Osteoblast (primary cell): ENCODE measurements at places on chromosomes 4 and X. TPM values are rescaled to one million over a fixed set of nuclear protein-coding genes. Genes with fewer than 3 reads are reported as not detected.

DNA sequence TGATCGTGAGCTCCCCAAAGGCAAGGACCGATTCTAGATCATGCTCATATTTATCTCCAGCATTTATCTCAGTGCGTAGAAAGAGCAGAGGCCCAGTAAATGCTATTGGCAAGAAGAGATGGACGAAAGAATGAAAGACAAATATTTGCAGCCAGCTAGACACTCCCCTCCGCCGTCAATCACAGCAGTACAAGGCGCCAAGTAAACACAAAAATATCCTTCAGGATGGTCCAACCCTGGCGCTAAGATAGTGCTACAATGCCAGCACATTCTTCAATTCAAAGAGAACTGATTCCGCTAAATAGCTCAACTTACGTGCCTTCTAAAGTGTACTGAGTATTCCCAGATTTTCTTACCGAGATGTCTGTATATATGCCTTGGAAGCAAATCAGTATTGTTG, 114.5 kb downstream of the DDX53 start:
- DNase-seq: no peak

- peak; percentile 88 for DNase-seq
Measured at GRCh38 chr4:86977621-86978184, 42.9 kb downstream of the AFF1 start.

DNA sequence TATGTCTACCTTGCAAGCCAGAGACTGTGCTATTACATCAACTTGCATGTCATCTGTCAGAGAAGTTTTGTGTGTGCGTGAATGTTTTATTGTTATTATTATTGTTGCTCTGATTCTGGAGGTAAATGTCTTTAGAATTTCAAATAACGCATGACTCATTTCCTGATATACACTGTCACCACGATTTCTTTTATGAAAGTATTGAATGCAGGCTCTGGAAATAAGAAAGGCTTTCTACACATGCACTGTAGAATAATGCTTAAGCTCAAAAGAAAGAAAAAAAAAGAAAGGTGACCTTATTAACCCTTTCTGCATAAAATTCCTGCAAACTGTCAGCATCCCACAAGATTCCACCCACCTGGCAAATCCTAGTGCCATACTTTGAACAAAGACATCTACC, 632.9 kb downstream of the ZNF674 start:
- no peak for DNase-seq

DNA sequence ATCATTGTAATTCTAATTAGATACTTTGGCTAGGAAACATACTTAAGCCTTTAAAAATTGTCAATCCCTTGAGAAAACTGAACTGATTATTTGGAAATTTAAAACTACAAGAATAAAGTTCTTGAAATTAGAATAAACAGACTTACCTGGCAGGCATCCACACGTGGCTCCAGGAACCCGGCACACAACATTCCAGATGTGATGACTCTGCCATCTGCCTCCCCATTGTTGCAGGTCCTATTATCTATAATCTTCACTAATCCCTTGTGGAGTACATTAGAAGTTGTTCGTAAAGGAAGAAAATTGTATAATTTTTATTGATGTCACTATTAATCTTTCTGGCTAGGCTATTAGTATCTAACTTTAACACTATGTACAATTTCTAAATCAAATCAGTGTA, 16.2 kb upstream of the GNRHR start:
- no peak for DNase-seq

DNA sequence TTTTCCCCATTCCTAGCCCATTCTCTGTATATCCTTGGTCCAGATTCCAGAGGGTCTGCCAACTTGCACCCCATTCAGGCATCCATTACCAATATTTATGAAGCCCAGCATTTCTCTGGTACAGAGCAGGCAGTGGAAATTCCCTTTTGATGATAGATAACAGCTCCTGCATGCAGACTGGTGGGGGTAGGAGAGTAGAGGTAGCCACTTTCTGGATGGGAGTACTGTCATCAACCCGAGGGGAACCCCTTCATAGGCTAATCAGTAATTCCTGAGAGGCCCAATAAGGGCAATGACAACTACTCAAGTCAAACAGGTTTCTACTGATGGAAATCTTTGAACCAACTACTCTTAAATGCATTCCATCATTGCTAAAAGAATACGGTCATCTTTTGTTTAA, 63.7 kb downstream of the COL25A1 start:
- no peak for DNase-seq

GRCh38 chr4:140240237-140240636, 86.3 kb upstream of the MAML3 start:
- no peak for DNase-seq

- DNase-seq: no peak
Measured at GRCh38 chr4:68719075-68719473, 48.6 kb upstream of the UGT2B15 start.

DNA sequence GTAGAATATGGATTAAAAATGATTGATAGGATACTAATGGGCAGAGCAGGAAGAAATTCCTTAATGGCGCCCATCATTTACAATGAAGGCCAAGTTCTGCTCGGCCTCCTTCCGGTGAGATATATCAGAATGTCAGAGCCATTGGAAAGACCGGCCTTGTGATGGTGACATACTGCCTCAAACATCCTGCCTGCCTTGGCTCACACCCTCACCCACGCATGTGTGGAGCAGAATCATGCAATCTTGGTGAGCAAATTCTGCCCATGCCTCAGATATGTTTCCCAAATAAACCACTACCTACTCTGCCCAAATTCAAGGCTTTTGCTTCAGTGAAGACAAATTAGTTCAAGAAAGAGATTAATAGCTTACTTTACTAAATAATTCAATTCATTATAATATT, 163.3 kb downstream of the MID1 start:
- peak; percentile 63 for DNase-seq

- DNase-seq: no peak
Measured at GRCh38 chr4:13355111-13355880, 128.8 kb downstream of the RAB28 start.

DNA sequence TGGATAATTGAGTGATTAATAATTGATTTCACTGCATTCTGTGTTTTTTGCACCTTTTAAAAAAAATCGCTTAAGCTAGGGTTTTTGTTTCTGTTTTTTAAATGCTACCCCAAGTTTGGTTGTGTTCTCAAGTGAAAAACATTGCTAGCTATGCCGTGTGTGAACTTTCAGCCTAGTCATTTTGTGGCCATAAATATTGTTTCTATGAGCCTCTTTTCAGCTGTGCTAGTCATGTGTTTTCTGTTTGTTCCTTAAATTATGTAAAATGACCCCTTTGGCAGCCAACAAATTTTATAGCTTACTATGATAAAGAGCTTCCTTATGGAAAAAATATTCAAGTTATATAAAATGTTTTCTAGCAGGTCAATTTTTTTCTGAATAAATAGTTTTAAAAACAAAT, 59.1 kb downstream of the GALNT7 start:
- DNase-seq: peak; percentile 35

GRCh38 chr4:7295911-7296660, 103.7 kb downstream of the SORCS2 start:
- peak; percentile 95 for DNase-seq

GRCh38 chr4:78149751-78150542, 92.8 kb downstream of the FRAS1 start:
- DNase-seq: no peak

DNA sequence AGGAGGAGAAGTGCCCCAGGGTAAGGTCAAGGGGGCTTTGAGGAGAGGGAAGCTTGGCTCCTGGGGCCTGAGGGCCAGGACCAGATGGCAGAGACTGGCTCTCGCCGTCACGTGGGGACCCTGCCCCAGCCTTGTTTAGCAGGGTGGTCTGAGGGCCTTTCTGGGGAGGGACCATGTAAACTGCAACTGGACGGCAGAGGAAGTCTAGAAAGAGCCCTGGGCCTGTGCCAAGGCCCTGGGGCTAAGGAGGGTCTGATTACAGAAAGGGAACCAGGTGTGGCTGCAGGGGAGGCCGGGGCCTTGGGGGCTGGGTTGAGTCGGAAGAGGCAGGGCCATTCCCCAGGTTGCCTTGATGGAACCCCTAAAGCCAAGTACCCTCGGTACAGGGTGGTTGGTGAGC, 1.8 kb upstream of the HGFAC start:
- no peak for DNase-seq

- no peak for DNase-seq
Measured at GRCh38 chr4:188032583-188032982, 37.0 kb downstream of the ZFP42 start.

- DNase-seq: peak; percentile 88
Measured at GRCh38 chrX:16711893-16712547, 449 bp downstream of the CTPS2 start.

DNA sequence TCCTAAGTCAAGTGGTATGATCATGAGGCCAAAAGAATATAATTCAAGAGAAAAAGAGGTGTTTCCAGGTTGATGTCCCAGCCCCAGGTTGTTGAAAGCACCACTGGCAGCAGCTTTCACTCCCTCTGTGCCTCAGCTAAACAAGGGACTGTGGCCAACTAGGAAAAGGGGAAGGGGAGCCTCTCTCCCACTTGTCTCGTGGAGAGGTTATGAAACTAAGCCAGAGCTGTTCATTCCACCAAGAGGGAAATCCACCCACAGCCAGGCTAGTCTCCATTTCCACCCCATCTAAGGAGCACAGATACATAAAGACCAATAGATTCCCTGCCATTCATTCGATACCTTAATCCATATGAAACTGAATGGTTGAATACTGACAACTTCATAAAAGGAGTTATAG, 8.1 kb downstream of the ANXA5 start:
- DNase-seq: no peak

DNA sequence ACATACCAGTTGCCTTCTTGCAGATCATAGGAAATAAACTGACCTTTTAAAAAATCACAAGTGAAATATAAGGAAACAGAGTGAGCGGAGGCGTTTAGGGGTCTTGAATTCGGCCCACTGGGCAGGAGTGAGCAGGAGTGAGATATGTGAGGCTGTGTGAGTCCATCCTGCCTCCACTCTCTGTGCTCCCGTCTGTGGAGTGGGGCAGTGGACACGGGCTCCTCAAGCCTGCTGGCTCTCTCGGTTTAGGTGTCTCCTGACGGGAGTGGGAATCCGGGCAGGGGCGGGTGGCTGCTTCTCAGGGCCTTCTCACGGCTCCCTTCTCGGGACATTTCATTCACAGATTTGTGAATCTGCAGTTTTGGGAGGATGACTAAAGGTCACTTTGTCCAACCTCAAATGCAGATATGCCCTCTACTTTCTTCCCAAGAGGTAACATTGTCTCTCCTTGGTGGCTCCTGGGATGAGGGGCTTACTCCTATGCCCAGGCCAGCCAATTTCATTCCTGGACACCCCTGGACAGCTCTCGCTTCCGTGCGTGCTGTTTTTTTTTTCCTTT, 27.6 kb downstream of the CYTL1 start:
- peak; percentile 72 for DNase-seq

DNA sequence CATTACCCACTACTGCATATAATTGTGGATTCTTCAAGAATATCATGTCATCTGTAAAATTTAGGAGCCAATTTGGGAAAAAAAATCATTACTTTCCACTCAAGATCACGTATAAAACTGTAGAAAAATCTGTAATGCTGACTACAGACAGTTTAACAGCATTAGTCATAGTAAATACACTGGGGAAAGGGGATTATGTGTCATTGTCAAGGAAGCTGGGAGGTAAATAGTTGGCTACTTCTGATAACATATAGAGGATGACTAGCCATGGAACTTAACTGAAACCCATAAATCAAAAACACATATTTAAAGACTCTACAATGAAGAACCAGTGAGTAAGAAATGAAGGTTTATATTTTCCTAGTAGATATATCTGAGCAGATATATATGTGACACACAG, 1666.4 kb upstream of the IGFBP7 start:
- DNase-seq: no peak

DNA sequence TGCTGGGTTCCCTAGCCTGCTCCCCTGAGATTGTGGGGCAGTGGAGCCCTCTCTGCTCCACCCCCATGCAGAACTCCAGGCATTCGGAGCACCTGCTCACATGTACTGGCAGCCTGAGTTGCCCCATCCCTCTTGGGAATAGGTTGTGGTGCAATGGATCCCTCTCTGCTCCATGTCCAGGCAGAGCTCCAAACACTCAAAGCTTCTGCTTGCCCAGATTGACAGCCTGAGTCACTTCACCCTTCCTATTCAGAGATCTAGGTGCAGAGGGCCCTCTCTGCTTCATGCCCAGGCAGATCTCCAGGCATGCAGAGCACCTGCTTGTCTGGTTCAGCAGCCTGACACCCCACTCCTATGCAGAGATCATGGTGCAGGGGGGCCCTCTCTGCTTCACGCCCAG, 18.6 kb upstream of the TEX13B start:
- no peak for DNase-seq

- DNase-seq: no peak
Measured at GRCh38 chr4:175351473-175351872, 433.3 kb downstream of the ADAM29 start.

DNA sequence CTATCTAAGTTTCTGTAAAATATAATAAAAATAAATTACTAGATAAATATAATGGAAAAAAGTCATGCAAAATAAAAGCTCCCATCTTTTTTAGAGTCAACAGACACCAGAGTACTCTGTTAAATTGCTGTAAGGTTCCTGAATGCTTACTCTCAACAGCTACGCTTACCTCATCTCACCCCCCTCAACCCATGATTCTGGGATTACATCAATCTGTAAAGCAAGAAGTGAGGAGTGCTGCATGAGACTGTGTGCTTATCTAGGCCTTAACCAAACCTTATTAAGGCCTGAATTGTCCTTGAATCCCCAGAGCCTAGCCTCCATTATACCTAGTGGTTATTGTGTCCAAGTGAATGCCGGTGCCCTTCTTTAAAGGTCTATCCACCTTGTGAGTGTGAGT, 735.8 kb downstream of the RPA4 start:
- no peak for DNase-seq

DNA sequence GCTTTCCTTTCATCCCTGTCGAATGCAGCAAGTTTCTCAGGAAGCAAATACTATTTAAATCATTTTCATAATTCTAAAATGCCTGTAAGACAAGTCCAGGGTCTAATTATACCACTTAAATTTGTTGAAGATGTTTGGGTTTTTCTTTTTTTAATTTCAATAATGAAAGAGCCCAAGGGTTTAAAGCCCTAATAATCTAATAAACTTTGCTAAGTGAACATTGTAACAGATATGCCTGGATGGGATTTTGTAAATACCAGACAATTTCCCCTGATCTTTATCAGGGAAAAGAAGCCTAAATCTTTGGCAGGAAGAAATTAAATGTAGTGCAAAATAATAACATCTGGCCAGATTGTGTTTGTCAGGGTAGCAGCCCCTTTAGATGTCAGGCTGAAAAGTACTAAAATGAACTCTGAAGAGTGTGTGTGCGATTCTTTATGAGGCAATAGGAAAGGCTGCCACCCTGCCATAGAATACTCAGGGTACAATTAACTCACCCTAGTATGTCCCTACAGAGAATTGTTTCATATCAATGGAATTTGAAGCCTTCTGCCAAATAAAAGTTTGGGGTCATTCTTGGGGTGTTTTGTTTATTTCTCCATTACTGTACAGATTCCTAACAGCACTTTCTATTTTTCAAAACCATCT, 45.6 kb downstream of the GPC3 start:
- DNase-seq: no peak

PPP4R3C gene
- total RNA-seq: not detected in 2 replicates

H2BW1 gene
- total RNA-seq: not detected in 2 replicates

CT83 gene
- not detected in 2 replicates for total RNA-seq

ATP2B3 gene
- under 0.01 TPM in 1 of 2 replicates, not detected in the other for total RNA-seq

TLR10 gene
- total RNA-seq: under 0.01 TPM in 1 of 2 replicates, not detected in the other

GAGE12J gene
- not detected in 2 replicates for total RNA-seq

ADH7 gene
- not detected in 2 replicates for total RNA-seq

GPR50 gene
- total RNA-seq: not detected in 2 replicates

SCML2 gene
- 0.88 and 1.4 TPM in 2 replicates for total RNA-seq

TBX22 gene
- not detected in 2 replicates for total RNA-seq

MAP3K15 gene
- total RNA-seq: under 0.01 TPM in 2 replicates

TEX28 gene
- total RNA-seq: not detected in 2 replicates

EPHA5 gene
- total RNA-seq: 0.59 and 0.72 TPM in 2 replicates

RHOXF1 gene
- not detected in 2 replicates for total RNA-seq

PWWP3B gene
- not detected in 2 replicates for total RNA-seq
